ENCODE measurements at places on chromosomes 2 and 18.

- DNase-seq: no peak
Observed at GRCh38 chr2:10514743-10515142, 66.6 kb upstream of the ODC1 start.

DNA sequence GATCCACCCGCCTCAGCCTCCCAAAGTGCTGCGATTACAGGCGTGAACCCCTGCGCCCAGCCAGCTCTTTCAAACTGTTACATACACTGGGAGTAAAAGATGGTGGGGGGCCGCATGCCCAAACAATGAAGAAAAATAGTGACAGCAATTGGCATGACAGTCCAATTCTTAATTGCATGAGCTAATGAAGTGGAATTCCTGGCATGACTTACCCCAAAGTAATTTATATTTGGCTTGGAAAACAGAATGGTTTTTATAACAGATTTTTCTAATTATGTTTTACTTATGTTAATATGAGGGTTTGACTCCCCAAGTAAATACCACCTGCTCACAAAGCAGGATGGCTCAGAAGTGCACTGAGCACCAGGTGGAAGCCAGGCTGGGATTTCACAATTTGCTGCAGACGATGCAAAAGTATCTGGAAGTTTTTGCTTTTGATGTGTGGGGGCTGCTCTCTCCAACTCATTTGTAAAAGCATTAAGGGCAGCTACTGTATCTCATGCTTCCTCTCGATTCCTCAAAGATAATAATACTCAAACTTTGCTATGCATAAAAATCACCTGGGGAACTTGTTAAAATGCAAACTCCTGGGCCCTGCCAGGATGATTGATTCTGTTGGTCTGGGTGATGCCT lies 24.0 kb upstream of the ATG16L1 start:
- DNase-seq: no peak

- DNase-seq: no peak
Observed at GRCh38 chr2:207836521-207837133, 66.9 kb upstream of the FZD5 start.

DNA sequence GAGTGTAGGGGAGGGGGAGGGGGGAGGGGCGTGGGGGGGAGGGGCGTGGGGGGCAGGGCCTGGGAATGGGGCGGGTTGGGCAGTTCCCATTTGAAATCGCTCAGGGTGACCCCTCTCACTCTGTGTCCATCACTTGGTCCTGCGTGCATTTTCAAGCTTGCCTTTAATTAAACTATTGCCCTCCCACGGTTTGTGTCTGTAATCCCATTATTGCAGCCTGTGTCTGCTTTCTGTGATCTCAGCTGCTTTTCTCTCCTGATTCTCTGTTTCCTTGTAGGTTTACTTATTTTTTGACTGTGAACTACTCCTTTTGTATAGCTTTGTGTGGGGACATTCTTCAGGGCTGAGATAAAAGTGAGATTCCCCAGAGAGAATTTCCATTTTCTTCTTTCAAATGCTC lies 1.3 kb downstream of the DCDC2C start:
- DNase-seq: no peak

GRCh38 chr18:46070815-46071652 lies 1.0 kb downstream of the PSTPIP2 start:
- no peak for DNase-seq

GRCh38 chr2:119674711-119675500 lies 4.1 kb upstream of the TMEM177 start:
- DNase-seq: no peak

DNA sequence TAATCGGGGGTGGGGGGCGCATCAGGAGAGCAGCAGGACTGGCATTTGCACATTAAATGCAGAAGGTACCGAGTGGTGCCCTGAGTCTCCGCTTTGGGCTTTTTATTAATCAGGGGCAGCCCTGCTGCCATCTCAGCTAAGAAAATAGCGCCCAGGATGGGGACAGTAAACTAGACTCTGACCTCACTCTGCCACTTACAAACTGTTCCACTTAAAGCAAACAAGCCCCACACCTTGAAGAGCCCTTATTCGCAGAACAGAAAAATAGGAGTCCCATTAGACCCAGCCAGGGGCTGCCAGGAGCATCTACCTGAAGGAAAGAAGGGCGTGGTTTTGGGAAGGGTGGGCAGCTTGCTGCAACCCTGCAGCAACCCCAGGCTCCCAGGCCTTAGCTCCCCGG lies 165.3 kb downstream of the TNS1 start:
- no peak for DNase-seq

GRCh38 chr2:84038866-84039265 lies 420.2 kb downstream of the SUCLG1 start:
- no peak for DNase-seq

DNA sequence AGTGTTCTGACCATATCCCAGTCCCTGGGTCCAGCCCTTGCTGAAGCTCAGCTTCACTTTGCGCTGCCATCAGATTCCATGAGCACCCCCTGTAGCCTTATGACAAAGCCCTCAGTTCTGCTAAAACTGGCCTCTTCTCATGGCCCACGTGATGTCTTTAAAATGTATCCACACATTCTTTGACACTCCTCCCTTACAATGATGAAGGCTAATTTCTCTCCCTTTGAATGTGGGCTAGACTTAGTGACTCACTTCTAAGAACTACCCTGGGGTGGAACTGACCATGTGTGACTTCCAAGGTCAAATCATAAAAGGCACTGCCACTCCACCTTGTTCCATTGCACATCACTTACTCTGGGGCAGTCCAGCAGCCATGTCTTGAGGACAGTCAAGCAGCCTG lies 45.4 kb upstream of the GORASP2 start:
- no peak for DNase-seq
